Suppressor macrophage treated with lipopolysaccharide for 4 hours (primary cell): ENCODE measurements at places on chromosomes 2 and 18.
A peak's percentile ranks its signal among the peaks of the same experiment; 100 is the strongest.

DNA sequence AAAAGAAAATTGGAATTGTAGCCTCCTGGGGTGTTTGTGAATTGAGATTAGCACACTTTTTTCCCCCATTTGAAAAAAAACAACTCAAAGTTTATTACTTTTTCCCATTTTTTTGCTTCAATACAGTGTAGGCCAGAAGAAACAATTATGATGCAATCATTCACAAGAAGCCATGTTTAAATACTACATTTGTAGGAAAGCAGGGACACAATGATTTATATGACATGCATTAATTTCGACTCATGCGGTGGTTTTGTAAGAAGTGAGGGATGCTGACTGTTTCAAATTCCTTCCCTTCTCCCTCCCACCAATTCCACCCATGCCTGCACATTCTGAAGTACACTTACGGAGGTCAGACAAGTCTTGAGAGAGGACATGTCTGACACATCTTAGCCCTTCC is 774.2 kb upstream of the FSHR start:
- DNase-seq, result no peak

GRCh38 chr2:123908522-123908921 is 116.6 kb upstream of the CNTNAP5 start:
- DNase-seq, result no peak

DNA sequence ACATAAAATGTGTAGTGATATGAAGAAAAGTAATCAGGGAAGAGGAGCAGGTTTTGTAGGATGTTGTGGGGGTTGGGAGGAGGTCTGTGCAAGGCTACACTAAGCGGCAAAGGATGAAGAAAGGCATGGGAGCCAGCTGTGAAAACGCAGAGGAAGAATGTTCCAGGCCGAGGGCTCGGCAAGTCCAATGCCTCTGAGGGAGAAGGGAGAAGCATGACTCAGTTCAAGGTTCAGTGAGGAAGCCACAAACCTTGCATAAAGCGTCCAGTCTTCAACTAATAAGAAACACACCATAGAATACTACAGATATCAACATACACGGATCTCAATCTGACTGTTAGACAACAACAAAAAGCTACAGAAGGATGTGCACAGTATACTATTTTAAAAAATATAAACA is 16.2 kb downstream of the EPB41L3 start:
- DNase-seq, result peak; percentile 72

GRCh38 chr18:79552140-79552631 is 127.4 kb upstream of the CTDP1 start:
- DNase-seq, result no peak

DNA sequence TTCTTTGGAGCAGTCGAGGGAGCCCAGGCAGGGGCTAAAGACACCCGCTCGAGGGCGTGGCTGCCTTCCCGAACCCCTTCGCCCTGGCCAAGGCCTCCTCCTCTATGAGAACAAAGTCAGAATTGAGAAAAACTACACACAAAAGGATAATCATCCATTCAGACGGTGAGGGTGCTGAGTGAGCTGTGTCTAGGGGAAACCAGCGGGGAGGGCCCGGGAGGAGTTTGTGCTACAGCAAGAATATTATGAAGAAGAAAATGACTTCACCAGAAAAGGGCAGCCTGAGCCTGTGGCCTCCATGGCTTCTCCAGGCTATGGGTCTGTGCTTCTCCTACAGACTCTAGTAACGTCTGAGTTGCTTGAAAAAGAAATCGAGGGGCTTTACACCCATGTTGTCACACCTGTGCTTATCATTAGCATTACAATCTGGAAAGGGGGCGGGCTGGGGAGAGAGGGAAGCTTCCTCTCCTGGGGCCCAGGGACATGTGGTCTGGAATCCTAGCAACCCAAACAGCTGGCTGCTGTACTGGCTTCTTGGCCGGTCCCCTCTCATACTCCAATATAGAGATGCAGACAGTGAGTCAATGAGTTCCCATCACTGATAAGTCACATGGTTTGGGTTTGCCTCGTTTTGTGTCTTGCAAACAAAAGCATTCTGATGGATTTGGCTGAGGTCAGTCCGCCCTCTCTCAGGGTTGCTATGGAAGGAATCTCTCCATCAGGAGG is 52.0 kb upstream of the ARL4C start:
- DNase-seq, result no peak

GRCh38 chr2:214203744-214204289 is 207.0 kb upstream of the VWC2L start:
- DNase-seq, result no peak

DNA sequence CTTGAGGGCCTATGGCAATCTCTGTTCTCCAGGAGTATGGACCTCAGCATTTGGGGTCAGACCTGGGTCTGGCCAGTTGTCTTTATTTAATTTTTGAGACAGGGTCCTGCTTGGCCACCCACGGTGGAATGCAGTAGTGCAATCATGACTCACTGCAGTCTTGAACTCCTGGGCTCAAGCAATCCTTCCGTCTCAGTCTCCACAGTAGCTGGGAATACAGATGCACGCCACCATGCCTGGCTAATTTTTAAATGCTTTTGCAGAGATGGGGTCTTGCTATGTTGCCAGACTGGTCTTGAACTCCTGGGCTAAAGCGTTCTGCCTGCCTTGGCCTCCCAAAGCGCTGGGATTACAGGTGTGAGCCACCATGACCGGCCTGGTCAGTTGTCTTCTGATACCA is 46.4 kb upstream of the INHBB start:
- DNase-seq, result no peak

GRCh38 chr2:33443274-33443829 is 33.1 kb upstream of the RASGRP3 start:
- DNase-seq, result no peak

DNA sequence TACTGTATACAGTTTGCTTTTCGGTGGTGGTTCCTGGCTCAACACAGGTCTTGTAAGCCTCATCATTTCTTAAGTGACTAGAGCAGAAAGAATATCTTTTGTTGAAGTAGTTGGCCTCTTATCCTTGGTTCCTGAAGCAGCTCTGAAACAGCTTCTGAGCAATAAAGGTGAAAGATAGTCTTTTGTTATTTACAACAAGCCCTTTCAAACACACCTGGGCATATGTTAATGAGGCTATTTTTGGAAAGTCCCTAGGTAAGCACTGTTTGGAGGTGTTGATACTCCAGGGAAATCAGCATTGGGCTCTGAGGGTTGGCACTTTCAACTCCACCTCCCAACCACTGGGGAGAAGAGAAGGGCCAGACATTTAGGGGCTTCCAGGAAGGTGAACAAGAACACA is 211.0 kb downstream of the MCFD2 start:
- DNase-seq, result no peak

DNA sequence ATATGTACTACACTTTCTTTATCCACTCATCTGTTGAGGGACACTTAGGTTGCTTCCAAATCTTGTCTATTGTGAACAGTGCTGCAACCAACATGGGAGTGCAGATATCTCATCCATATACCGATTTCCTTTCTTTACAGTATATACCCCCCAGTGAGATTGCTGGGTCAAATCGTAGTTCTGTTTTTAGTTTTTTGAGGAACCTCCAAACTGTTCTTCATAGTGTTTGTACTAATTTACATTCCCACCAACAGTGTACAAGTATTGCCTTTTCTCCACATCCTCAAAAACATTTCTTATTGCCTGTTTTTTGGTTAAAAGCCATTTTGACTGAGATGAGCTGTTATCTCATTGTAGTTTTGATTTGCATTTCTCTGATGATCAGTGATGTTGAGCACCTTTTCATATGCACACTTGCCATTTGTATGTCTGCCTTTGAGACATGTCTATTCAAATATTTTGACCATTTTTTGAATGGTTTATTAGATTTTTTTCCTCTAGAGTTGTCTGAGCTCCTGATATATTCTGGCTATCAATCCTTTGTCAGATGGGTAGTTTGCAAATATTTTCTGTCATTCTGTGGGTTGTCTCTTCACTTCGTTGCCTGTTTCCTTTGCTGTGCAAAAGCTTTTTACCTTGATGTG is 12.2 kb downstream of the PLEK start:
- DNase-seq, result peak; percentile 53

DNA sequence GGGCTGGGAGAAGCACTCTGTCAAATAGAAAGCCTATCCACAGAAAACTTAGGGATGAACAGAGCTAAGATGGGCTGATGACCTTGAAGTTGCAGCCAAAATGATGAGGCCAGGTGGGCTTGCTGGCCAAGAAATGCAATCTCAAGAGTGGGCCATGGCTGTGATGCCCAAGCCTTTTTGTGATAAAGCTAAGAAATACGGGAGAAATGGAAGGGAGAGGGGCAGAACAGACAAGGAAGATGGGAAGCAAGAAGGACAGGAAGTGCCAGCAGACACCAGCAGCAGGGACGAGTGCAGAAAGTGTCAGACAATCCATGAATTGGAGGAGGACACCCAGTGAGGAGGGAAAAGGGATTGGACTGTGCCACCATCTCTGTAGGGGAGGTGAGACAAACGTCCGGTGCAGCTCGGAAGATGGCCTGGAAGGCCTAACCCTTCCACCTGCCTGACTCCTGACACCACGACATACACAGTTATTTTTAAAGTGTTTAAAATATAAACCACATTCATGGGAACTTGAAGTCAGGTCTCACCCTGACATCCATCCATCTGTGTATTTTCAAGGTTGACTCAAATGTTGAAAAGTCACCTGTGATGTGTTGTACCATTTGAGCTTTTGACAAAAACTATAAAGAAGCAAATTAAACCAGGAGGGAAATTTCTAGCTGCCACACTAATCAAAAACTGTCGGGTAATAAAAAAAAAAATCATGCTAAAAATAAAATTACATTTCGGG is 105.5 kb downstream of the BCL2 start:
- no peak for DNase-seq

- DNase-seq, result no peak
Measured at GRCh38 chr18:67735506-67735905, 219.0 kb upstream of the DSEL start.

- DNase-seq, result no peak
Measured at GRCh38 chr2:118168615-118169014, 80.3 kb downstream of the INSIG2 start.

- no peak for DNase-seq
Measured at GRCh38 chr18:33469699-33470098, 29.2 kb upstream of the CCDC178 start.

- DNase-seq, result no peak
Measured at GRCh38 chr2:241188361-241189092, at the start of gene ANO7. TSS of gene ANO7 (plus strand) at chr2:241188677. CDS start at chr2:241190064, 1,387 bp downstream.

- peak; percentile 16 for DNase-seq
Measured at GRCh38 chr2:135086222-135086621, 34.1 kb downstream of the RAB3GAP1 start.

DNA sequence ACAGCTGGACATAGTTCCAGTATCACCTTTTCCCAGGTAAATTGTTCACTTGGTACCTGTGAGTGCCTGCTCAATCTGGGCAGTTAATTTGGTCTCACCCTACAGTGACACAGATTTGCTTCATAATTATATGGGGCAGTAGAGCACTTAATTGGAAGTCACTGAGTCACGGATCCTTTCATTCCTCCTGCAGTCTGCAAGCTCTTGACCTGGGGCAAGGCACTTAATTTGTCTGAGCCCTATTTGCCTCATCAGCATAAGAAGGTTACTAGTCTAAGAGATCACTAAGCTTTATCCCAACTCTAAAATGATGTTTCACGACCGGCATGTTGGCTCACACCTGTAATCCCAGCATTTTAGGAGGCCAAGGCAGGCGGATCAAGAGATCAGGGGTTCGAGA is 8.9 kb downstream of the FBXO36 start:
- DNase-seq, result no peak

DNA sequence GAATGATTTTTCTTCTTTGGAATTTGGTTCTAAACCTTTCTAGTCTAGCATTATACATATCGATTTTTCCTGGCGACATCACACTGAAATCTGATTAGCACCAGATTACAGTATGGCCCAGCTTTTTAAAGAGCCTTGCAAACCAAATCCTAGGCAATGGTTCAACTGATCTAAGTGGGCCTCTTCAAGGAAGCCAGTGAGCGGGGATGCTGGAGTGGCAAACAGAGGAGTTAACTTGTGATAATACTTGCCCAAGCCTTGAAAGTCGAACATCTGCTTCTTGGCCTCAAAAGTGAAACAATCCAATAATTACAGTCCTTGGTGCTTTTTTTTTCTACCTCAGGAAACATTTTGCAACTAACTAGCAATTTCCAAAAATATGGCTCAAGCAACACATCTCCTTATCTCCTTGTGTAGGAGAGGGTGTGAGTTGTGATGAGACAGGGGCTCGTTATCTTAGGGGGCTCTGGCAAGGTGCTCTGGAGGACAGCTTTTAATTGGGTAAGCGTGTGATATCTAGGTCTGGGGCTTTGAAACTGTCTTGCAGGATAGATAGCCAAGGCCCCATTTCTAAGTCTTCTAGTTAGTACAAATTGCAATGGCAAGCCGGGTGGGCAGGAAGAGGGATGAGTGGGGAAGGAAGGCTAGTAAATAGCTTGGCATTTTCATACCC is 240.2 kb upstream of the CCDC68 start:
- no peak for DNase-seq

DNA sequence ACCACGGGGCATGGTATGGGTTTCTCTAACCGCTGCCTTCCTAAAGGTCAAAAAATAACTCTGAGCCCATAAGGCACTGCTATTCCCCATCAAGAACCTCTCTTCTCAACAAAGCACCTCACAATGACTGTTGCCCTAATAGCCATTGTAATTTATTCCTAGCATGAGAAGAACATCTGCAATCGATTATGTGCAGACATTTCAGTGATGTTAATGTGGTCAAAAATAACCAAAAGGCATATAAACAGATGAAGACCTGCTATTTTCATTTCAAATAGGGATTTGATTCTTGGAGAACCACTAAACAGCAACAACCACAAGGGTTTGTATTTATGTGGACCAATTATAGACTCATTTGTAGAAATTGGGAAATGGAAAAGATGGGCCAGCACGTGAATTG is 356.6 kb downstream of the FBXO15 start:
- DNase-seq, result no peak

DNA sequence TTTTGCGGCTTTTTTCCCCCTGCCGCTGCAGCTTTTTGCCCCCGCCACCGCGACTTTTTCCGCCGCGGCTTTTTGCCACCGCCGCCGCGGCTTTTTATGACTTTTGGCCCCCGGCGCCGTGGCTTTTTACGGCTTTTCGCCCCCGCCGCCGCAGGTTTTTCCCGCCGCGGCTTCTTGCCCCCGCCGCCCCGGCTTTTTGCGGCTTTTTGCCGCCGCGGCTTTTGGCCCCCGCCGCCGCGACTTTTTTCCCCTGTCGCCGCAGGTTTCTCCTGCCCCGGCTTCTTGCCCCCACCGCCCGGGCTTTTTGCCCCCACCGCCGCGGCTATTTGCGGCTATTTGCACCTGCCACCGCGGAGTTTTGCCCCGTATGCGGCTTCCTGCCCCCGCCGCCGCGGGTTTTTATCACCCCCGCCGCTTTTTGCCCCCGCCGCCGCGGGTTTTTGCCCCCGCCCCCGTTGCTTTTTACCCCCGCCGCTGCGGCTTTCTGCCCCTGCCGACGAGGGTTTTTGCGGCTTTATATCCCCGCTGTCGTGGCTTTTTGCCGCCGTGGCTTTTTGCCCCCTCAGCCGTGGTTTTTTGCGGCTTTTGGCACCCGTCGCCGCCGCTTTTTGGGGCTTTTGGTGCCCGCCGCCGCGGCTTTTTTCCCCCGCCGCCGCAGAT is 2750.9 kb downstream of the RPIA start:
- DNase-seq, result peak; percentile 1

DNA sequence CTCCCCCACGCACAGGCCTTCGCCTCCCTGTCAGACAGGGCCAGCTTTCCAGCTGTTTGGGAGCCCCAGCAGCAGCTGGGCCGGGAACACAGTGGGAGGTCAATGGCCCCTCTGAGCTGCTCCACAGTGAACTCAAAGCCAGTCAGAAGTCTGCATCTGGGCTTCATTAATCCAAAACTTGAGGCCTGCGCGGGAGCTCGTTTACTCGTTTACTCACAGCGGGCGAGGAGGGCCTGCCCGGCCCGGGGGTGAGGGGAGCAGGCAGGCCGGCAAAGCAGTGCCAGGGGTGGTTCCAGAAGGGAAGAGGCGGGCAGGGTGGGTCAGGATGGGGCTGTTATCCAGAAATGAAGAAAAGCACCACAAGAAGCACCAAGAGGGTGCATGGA is 36.8 kb upstream of the SEMA4C start:
- DNase-seq, result no peak
